Small intestine (tissue), 16 donors: ENCODE measurements at places on chromosomes 3 and 15.
A peak's percentile ranks its signal among the peaks of the same experiment; 100 is the strongest.

GRCh38 chr3:19256313-19256712 lies 108.0 kb downstream of the KCNH8 start:
- DNase-seq: no peak

DNA sequence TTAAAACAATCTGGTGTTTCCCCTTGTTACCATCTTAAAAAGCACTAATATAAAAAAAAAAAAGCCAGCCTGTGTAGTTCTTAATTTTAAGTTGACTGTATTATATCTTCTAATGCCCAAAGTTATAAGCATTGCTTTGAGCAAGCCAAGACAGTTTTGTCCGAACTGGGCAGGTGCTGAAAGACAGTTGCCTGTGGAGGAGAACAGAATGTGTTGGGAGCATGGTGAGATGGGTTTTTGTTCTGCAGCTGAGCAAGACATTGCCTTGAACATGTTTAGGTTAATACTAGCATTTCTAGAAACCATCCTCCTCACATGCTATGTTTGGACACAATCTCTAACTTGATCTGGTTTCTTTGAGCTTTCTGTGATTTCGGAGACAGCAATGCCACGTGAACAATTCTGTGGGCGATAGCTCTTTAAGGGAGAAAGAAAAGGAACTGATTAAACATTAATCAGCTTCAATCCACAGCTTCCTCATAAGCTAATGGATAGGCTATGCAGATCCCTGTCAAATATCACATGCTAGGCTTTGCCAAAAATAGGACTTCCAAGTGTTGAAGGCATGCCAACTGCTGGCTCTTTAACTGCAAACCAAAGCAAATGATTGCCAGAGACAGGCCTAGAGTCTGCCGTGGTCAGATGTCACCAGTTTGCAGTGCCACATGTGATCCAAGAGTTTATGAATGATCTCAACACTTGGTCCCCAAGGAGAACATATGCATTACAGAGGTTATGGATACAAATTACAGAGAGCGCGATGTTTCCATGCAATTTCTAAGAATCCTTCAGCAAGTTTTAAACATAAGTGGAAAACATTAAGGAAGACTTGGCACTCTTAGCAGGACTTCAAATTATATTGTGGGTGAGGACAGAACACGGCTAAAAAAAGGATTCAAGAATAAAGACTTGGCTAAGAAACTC lies 428.1 kb downstream of the ROBO2 start:
- peak; percentile 15 for DNase-seq

DNA sequence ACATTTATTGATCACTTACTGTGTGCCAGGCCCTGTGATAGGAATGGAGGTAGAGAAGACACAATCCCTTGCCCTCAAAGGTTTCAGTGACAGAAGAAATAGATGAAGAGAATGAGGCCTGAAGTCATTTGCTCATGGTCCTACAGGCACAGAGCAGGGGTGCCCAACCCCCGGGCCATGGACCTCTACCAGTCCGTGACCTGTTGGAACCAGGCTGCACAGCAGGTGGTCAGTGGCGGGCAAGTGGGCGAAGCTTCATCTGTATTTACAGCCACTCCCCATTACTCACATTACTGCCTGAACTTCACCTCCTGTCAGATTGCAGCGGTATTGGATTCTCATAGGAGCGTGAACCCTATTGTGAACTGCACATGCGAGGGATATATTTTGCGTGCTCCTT lies 480.3 kb downstream of the LPP start:
- no peak for DNase-seq

GRCh38 chr3:53498806-53499641 lies 4.6 kb downstream of the CACNA1D start:
- DNase-seq: peak; percentile 60

DNA sequence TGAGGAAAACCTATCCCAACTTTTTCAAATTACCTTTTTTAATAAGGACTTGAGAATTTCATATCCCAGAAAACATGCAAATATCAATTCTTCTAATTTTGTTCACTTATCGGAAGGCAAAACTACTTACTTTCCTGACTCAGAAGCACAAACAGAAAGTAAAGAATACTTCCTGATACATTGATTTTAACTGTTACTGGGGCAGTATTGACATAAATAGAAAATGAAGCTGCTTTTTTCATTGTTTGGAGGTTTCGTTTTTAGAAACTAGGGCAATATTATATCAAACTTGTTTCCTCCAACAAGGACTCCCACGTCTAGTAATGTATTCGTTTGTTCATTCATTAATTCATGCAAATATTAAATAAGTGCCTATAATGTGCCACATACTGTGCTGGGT lies 19.1 kb downstream of the PAQR9 start:
- peak; percentile 13 for DNase-seq

DNA sequence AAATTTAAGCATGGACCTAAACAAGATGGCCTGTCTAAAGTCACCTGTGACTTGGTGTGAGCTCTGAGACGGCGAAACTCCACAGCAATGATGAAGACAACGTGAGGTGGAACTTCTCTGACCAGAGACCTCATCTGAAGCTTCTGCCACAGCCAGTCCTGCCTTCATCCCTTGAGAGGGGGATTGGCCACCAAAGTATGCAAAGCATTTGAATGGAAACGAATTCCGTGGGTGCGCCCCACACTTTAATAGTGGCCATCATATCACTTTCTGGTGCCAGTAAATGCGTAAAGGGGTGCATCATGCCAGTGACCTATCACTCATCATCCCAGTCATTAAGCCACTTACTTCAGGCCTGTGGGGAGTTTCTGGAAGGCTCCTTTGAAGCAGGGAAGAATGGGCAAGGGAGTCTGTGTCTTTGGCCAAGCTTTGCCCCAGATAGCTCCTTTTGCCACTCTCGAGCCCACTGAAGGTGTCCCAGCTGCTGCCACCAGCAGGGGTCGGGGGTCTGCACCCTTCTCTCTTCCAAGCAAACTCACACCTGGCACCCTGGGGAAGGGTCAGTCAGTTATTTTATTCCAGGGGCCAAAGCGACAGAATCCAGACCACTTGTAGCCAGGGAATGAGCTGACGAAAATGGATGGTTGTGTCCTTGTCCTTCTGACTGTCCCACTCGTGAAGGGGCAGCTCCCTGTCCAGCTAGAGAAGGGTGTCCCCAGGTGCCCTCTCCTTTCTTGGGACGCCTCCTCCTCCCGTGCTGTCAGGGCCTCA lies 17.7 kb downstream of the MUC20 start:
- no peak for DNase-seq

DNA sequence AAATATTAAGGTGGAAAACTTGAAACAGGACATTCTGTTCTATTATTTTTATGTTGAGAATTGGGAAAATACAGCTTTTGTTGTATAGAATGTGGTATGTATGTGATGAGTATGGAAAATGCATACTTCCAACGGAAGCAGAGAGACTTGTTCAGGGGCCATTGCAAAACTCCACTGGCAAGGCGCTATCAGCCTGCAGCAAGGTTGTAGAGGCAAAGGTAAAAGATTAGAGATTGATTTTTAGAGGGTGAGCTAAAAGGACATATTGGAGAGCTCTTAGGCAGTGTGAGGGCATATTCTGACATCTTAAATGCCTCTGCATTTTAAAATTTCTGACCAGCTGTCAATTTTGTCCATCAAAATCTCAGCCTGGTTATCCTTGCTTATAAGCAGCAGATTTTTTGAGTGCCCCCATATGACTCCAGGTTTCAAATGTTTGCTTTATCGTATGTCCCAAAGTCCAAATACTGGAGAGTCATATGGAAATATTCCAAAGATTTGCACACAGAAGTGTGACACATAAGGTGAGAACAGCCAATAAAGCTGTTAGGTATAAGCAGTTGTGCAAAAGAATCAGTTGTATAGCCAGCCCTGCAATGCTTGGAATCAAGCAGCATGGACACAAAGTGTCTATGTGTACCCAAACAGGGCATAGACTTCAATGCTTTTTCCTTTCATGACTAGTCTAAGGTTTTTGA lies 829.4 kb downstream of the FHIT start:
- peak; percentile 80 for DNase-seq

- peak; percentile 8 for DNase-seq
Observed at GRCh38 chr3:31249545-31249944, 283.2 kb upstream of the STT3B start.

DNA sequence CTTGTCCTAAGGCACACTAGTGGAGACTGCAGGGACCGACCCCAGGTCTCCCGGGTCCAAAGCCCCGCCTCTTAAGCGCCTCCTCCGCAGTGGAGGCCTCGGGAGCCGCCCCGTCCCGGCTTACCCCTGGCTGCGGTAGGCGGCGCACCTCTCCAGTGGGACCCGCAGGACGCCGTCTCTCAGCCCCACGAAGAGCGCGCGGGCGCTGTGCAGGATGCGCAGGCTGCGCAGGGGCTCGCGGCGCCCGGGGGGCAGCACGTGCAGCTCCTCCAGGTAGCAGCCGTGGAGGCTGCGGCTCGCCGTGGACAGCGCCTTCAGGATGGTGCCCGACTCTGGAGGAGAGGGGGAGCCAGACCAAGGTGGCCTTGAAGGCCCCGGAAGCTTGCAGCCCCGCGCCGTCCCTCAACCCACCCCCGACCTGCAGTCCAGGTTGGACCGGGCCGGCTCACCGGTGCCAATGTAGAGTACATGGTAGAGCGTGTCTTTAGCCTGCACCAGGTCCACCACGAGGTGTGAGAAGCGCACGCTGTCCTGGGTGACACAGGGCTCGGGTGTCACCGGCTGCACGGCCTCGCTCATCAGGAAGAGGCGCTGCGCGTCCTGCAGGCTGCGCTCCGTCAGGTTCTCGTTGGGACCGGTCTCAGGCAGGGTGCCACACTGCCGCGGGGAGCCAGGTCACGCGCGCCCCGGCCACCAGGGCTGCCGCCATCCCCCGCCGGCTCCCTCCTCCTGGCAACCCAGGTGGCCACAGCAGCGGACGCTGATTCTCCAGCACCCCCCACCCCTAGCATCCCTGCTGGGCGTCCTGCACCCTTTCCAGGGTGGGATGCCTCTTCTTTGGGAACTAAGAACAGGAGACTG lies 105.5 kb downstream of the SEMA5B start:
- peak; percentile 58 for DNase-seq

DNA sequence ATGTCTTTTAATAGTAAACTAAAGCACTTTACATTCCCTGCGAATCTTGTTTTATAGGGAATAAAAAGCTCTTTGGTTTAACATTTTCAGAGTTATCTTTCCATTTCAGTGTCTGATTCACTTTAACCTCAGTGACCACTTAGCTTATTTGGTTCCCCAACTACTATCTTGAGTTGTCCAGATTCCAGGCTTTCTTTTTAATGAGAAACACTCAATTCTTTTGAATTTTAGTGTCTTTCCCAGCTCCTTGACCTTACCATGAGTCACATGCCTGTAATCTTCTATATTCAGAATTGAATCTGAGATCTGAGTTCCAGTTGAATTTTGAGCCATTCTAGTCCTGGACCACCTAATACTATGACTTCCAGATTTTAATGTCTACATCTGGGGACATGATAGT lies 144.4 kb downstream of the KCNAB1 start:
- DNase-seq: no peak

GRCh38 chr3:12501360-12502020 lies 17.2 kb downstream of the TSEN2 start:
- no peak for DNase-seq

DNA sequence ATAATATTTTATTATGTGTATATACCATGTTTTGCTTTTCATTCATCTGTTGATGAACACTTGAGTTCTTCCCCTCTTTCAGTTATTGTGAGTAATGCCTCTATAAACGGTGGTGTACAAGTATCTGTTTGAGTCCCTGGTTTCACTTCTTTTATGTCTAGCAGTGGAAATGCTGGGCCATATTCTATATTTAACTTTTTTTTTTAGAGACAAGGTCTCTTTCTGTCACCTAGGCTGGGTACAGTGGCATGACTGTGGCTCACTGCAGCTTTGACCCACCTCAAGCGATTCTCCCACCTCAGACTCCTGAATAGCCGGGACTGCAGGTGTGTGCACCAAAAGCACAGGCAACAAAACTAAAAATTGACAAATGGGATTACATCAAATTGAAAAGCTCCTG lies 19.9 kb downstream of the GOLM2 start:
- no peak for DNase-seq

DNA sequence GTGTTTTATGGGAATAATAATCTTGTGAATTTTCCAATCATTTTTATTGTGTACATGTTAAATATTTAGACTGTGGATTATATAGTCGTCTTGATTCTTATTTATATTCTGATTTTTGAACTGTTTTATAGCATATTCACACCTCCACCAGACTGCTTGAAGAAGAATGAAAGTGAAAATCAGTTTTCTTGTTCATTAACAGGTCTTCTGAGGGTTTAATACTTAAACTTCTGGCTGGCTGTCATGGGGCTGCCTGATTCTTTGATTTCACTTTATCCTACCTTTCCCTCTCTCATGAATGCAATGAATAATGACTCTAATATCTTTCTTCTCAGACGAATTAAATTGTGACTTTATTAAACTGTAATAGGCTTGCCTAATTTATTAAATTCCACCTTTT lies 56.2 kb downstream of the ATP2C1 start:
- no peak for DNase-seq

DNA sequence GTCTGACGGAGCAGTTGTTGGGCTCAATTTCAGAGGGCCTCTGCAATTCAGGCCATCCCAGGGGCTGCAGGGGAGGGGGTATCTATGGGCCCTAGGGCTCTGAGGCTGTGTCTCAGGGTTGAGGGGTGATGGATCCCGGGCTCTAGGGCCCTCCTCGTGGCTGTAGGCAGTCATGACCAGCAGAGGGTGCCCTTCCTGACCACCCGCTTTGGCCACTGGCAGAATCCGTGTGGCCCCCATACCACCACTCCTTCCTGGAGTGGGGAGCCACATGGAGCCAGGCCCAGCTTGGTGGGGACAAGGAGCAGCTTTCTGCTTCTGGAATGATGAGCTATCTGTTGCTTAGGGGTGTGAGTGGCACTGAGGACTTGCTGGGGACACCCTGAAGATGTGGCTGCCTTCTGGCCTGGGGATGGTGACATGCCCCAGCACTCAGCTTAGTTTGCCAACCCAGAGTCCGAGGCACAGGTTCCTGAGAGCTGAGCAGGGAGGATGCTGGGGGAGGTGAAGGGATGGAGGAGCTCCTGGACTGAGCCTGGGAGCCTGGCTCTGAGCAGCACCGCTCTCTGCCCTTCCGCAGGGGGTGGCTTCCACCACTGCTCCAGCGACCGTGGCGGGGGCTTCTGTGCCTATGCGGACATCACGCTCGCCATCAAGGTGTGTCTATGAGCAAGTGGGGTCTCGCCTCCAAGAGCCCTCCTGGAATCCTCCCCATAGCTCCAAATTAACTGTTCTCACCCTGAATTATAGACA lies 20.2 kb downstream of the HDAC11 start:
- no peak for DNase-seq
